ENCODE measurements at places on chromosomes 5 and 9.

DNA sequence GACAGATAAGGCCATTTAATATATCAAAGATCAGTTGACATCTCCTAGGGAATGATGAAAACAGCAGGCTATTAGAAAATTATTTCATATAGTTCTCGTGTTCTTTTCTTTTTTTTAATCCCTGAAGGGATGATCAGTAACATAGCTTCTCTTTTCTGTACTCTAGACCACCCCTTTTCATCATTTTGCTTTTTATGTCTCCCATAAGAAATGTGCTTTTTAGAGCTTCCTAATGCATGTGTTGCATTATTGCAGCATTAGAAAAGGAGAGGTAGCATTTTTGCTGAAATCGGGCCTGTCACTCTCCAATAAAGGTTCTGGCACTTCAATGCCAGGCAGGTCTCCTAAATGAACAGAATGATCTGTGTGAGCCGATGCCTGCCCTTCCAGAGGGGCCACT, 143.3 kb downstream of the NTRK2 start:
- DNase-seq: no peak

GRCh38 chr5:41878173-41878572, 7.9 kb upstream of the OXCT1 start:
- no peak for DNase-seq

GRCh38 chr5:168304349-168304748, 12.9 kb downstream of the WWC1 start:
- no peak for DNase-seq

- DNase-seq: no peak
Observed at GRCh38 chr5:124870070-124870469, 123.6 kb upstream of the ZNF608 start.

DNA sequence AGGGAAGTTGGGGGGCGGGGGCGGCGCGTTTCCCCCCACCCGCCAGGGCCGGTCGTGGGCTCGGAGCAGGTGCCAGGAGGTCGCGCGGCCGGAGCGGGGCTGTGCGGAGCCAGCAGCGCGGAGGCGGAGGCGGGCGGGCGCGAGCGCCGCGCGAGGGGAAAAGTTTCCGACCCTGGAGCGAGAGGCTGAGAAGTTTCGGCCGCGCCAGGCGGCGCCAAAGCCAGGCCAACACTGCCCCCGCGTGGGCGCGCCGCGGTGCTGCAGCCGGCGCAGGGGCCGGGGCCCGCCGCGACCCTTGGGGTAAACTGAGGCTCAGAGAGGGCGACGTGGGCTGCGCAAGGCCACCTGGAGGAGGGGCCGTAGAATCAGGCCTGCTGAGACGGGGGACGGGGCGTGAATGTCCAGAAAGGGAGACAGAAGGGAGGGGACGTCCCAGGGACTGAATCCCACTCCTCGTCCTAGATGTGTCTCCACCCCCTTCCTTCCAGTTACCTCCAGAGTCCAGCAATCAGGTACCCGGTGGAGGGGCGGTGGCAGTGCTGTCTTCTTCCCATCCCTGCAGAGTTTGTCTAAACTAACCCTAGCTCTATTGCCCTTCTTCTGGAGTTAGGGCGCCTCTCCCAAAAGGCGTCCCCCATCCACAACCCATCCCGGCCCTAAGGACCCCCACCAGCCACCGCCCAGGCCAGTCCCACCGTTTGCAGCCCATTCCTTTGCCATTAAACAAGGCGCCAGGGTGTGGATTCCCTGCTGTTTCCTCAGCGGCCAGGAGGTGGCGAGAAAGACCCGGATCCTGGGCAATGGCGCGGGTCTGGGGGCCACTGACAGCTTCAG, 10.2 kb downstream of the C9orf50 start:
- peak; percentile 43 for DNase-seq

GRCh38 chr9:131791542-131792254, 51.8 kb upstream of the RAPGEF1 start:
- no peak for DNase-seq

GRCh38 chr5:142506756-142507155, 179.1 kb downstream of the FGF1 start:
- DNase-seq: no peak

GRCh38 chr5:43592363-43592762, 10.6 kb upstream of the NNT start:
- DNase-seq: no peak

DNA sequence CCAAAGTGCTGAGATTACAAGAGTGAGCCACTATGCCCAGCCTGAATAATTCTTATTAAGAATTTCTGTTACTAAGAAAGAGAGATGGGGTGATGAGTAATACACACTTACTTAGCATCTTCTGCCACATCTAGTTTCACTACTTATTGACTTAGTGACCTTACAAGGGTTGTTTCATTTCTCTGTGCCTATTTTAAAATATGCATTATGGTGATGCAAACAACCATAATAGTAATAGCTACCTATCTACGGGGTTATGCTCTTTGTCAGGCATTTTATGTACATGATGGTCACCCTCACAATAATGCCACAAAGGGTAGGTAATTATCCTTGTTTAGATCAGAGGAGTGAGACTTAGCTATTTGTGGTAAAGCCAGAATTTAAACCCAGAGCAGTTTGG, 499.0 kb upstream of the SGCD start:
- DNase-seq: no peak

DNA sequence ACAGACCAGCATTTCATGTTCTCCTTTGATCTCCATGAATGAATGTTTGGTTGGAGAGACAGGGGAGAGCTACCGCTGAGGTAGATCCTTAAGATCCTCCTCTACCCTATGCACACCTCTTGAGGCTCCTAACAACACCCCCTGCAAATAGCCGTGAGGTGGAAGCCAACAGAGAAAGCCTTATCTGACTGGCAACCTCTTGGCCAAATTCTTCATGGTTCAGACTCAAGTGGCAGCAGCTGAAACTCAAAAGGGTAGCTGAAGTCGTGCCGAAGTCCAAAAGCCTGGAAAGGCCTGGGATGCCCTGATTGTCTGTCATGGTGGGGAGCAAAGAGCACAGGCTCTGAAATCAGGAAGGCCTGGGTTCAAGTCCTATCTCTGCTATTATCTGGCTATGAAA, 184.9 kb downstream of the SEC61B start:
- no peak for DNase-seq

DNA sequence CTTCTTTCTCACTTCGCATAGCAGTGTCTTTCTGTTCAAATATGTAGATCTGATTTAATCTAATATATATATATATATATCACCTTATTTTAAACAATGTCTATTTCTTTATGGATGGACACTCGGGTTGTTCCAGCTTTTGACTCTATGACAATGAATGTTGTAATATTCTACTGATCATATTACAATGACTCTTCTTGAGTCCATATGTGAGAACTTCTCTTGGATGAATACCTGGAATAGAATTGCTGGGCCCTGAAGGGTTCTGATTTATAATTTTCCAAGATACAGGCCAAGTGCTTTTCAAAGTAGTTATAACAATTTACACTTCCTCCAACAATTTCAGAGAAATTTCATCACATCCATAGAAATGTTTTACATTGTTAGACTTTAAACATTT, 28.8 kb downstream of the NTRK2 start:
- DNase-seq: no peak

DNA sequence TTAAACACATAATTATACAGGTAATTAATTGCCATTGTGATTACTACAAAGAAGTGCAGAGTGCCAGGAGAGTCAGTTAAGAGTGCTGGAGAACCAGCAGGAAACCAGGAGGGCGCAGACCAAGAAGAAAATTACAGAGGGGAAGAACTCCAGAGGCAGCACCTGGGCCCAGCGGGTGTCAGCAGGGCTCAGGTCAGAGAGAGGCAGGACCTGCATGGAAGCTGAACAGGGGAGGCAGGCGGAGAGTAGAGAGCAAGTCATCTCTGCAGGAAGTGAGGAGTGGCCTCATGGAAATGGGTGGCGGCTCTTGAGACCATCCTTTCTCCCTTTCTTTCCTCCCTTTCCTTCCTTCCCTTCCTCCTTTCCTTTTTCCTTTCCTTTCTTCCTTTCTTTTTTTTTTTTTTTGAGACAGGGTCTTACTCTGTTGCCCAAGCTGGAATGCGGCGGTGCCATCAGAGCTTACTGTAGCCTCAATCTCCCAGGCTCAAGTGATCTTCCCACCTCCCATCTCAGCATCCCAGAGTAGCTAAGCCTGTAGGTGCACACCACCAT, 4.0 kb upstream of the ZBTB34 start:
- peak; percentile 52 for DNase-seq

Data from NCI-H1105 treated with DMSO at 0.1 percent for 48 hours (cell line).